ENCODE measurements at places on chromosomes 5 and 9. TPM values are rescaled to one million over a fixed set of nuclear protein-coding genes. Genes with fewer than 3 reads are reported as not detected.

DNA sequence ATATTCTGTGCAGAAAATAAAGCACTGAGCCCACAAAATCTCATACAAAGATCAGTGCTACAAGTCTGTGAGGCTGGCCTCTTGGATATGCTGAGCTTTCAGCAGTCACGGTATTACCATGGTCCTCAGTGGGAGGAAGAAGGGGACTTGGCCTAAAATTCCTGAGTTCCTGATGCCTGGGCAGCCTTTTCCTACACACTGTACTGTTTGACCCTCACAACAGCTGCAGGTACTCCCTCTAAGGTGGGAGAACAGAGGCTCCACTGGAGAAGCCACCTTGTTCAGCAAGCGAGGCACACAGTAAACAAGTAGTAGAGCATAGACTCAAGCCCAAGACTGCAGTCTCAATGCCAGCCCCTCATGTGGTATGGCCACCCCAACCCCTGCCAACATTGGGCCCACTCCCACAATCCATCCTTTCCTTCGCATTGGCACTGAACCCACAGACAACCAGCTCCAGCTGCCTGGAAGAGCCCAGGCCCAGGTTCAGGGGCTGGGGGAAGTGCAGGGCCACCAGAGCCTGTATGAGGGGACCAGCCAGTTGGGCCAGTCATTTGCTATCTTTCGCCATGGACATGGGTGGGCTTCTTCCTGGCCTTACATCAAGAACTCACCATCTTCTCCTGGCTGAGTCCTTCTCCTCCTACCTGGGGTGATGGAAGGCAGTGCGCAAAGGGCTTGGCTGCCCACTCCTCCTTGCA, 14.3 kb downstream of the ACSL6 start:
- no peak overlapping the region for H3K4me3 ChIP-seq
- H3K27me3 ChIP-seq: no peaks in the 10 kb centered on the region
- H3K27ac ChIP-seq: no peak overlapping the region
- no peaks in the 10 kb centered on the region for H3K4me1 ChIP-seq
- DNase-seq: no peak

GRCh38 chr9:17065062-17065461, 69.8 kb upstream of the CNTLN start:
- no peak overlapping the region for H3K27ac ChIP-seq
- no peak for DNase-seq
- H3K36me3 ChIP-seq: no peaks in the 10 kb centered on the region
- H3K27me3 ChIP-seq: no peaks in the 10 kb centered on the region
- no peak overlapping the region for H3K4me3 ChIP-seq

DNA sequence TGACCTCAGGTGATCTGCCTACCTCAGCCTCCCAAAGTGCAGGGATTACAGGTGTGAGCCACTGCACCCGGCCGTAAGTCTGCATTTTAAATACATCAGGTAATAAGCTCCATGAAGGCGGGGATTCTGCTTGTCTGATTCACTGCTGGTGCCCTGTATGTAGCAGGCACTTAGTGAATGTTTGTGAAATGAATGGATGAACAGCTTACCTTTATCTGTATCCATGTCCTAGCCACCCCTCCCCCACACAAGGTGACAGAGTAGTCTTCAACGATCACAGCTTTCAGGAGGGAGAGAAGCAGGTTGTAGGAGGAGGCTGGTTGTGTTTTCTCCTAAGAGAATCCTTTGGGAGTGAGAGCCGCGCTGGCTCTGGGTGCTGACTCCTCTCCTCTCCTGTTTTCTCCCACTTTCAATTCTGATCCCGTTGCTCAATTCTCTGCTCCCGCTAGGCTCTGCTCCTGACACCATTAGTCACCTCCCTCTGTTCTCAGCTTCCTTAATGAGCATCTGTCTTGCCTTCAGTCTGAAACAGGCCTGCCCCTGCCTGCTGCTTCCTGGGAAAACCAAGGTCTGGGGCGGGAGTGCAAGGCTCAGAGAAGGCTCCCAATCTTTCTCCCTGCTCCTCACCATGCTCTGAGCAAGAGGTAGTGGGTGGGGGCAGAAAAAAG, 88.8 kb upstream of the CTNNA1 start:
- no peak overlapping the region for H3K4me3 ChIP-seq
- no peak overlapping the region for H3K27ac ChIP-seq
- H3K27me3 ChIP-seq: no peaks in the 10 kb centered on the region
- H3K4me1 ChIP-seq: no peaks in the 10 kb centered on the region

DNA sequence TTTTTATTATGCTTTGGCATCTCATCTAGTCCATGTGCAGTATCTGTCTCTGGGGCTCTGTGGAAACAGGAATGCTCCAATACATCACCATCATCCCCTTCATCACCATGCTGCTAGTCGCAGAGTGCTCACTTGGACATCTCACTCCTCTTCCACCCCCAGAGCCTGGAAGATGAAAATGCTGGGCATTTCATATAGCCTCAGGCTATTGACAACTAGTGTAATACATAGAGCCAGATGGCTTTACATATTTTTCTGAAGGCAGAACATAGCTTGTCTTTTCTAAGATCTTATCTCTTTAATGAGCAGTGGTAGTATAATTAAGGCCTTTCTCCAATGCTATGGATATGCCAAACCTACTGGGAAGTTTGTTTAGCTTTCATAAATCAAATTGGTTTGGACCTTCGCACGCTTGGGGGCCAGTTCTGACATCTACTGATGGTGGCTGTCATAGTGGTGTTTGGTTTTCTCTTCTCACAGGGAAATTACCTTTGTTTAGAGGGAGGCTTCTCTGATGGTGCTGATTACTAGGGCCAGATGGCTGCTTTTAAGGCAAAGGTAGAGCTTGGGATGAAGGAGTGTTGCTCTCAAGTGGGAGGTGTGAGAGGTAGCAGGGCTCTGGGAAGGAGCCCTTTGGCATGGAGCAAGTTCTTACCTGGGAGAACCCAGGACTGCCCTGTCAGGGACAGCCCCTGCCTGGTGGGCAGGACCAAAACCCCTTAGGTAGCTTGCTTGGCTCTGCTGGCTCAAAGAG, 63.1 kb upstream of the CXCL14 start:
- no peak for DNase-seq
- no peak overlapping the region for H3K4me3 ChIP-seq
- no peaks in the 10 kb centered on the region for H3K4me1 ChIP-seq
- no peaks in the 10 kb centered on the region for H3K36me3 ChIP-seq
- no peaks in the 10 kb centered on the region for H3K27me3 ChIP-seq

- no peaks in the 10 kb centered on the region for H3K4me1 ChIP-seq
- H3K27me3 ChIP-seq: no peaks in the 10 kb centered on the region
- H3K4me3 ChIP-seq: no peak overlapping the region
- no peaks in the 10 kb centered on the region for H3K36me3 ChIP-seq
Observed at GRCh38 chr5:173866858-173867679, 21.1 kb upstream of the CPEB4 start.

The SLC34A3 gene
- 0.13 TPM for total RNA-seq

The GADD45G gene
- 7.3 TPM for total RNA-seq

All from kidney (tissue), 22 donors.